Bronchial epithelial cell (primary cell): ENCODE measurements at places on chromosomes 5 and 9.

- DNase-seq: peak; percentile 33
These were observed 187.1 kb upstream of the BRINP1 start for GRCh38 chr9:119556129-119556875.

DNA sequence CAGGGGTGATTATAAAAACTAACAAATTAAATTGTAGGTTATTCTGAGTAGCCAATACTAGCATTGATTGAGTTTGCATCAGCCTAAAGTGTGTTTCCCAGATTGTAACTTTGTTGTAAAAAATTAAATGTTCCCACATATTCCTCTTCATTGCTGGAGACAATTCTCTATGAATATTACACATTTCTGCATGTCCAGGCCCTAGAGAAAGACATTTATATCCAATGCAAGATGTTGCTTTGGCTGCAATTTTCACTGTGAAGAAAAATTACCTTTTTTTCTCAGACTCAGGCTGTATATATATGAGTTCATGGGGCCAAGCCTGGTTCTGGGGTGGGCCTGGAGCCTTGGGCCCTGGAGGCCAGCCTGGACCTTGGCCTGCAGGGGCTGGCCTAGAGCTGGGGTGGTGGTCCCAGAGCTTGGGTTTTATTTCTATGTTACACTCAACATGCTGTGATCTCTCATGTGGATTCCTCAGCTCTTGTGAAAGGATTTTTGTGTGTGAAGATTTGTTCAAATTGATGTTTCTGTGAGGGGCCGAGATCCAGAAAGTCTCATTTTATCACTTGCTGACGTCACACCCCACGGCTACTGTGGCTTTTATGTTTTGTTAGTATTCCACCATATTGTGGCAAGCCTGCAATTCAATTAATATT is 232.5 kb downstream of the SPATA31A1 start:
- no peak for DNase-seq

- no peak for DNase-seq
These were observed 30.7 kb downstream of the TSTD2 start for GRCh38 chr9:97602430-97602829.

- DNase-seq: no peak
These were observed 164.0 kb downstream of the GHR start for GRCh38 chr5:42587096-42587723.

- DNase-seq: peak; percentile 38
These were observed 2.3 kb upstream of the HK3 start for GRCh38 chr5:176901260-176902101.

DNA sequence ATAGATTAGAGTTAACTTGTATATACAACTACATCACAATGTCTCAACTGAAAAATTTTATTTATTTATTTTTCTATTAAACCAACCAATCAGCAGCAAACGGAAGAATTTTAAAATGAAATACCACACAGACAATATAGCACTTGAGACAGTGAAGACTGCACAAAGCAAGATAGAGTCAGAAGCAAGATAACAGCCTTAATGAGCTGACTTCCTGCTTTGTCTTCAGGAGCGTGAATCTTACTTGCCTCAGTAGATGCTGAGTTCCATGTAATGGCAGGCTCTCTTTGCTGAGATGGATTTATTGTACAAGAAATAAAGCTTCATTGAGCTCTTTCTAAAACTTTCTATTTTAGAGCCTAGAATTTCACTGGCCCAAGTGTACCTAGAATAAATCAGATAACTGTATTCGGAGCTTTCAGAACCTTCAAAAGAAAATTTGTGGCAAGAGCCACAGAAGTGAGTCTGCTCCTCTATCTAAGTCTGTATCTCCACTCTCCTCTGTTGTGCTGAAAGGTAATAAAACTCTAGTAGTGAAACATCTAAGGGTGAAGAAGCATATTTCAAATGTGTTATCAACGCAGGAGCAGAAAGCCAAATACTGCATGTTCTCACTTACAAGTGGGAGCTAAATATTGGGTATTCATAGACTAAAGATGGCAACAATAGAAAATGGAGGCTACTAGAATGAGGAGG is 83.3 kb upstream of the ANKRD55 start:
- DNase-seq: no peak

GRCh38 chr9:108283696-108284095 is 572.1 kb downstream of the ACTL7B start:
- DNase-seq: no peak

DNA sequence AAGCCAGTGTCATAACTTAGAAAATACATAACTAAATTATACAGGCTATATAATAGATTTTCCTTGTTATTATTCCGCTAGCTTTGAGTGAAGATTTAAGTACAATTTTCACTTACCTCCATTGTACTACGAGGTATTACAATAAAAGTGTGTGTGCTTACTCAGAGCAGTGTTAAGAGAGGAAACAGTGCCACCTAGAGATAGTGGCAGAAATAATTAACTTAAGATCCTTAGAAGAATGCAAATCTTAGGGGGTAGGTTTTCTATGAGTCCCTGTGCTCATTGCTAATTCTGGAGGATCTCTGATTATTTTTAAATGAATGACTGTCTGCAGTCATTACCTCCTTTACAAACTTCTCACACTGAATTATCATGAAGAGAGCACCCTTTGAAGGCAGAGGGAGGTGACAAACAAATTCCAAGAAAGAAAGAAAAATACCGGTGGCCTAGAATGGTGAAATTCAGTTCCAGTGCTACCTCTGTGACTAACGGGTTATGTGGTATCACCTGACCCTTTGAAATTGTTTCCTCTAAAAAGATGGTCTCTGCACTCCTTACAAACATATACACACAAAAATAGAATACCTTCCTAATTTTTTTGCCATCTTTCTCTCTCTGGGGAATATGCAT is 379.8 kb downstream of the TRIM36 start:
- DNase-seq: peak; percentile 42

GRCh38 chr9:115747731-115748130 is 405.9 kb upstream of the PAPPA start:
- DNase-seq: no peak

DNA sequence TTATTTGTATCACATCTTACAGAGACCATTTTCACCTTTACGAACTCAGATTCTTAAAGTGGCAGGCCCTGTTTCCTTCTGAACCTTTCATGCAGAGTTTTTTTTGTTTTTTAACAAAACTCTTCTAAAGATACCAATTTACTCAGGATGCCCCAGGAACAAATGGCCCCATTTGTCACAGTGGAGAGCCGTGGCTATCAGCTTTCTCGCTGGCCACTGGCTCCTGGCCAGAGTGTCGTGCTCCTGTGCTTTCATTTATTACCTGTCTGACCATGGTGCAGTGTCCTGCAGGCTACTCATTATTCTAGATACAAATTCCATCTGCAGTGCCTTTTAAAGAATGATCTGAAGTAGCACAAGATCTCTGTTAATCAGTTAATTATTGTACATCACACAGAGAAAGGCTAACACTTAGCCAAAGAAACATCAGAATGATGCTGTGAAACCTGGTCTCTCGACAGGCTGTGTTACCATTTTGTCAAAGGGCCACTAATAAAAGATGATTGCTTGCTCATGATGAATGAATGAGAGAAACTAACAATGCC is 27.8 kb downstream of the ADRA1B start:
- DNase-seq: no peak

DNA sequence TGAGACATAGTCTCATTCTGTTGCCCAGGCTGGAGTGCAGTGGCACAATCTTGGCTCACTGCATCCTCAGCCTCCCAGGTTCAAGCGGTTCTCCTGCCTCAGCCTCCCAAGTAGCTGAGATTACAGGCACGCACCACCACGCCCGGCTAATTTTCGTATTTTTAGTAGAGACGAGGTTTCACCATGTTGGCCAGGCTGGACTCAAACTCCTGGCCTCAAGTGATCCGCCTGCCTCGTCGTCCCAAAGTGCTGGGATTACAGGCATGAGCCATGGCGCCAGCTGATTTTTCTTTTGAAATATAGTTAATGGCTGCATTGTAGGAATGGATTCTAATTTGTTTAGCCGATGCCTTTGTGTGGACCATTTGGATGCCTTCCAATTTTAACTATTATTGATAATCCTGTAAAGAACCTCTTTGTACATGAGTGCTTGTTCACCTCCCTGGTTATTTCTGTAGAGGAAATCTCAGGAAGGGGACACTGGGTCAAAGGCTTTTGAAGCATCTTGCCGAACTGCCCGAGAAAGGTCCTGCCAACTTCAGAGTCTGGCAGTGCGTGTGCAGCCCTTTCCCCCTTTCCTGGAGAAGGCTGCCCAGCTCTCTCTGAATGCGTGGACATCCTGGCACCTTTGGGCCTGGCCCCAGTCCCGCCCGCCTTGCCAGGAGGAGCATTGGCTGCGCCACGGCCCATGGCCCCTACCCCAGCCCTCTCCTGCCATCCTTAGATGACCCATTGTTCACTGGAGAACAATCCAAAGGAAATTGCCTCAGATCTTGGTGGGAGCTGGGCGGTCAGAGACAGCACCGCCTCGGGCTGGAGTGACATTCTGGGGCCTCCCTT is 8.9 kb upstream of the NUP214 start:
- no peak for DNase-seq

- DNase-seq: no peak
These were observed 174.0 kb upstream of the SNX2 start for GRCh38 chr5:122600924-122601323.

DNA sequence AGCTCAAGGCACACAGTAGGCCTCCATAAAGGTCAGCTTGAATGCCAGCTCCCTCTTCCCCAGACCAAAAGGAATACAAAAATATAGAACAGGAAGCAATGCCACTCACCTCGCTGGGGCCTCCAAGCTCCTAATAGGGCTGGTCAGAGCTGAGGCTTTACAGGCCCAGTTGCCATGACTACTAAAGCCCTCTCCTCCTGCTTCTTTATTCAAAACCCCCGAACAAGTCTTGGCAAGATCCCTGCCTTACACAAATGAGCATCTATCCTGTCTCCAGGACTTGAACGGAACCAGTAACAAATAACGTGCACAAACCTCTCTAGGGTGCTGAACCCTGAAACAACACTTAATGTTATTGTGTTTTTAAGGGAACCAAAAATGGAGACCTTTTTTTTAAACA is 136.3 kb downstream of the SIL1 start:
- peak; percentile 12 for DNase-seq

GRCh38 chr9:77829420-77829819 is 181.3 kb upstream of the GNA14 start:
- no peak for DNase-seq

DNA sequence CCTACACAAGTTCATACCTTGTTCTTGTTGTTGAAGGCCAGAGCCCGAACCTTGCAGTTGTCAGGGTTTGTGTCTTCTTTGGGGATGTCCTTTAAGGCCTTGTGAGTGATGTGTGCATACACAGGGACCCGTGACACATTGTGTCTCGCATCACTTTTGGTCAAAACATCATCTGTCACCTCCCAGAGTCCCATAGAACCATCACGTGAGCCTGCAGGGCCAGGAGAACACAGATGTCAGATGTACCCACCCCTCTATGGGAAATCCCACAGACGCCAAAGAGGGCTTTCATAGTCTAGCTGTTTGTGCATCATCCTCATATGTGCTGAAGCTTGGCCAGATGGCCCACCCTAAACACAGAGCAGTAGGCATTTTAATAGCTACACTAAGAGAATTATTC is 28.2 kb downstream of the DCAF12 start:
- no peak for DNase-seq

DNA sequence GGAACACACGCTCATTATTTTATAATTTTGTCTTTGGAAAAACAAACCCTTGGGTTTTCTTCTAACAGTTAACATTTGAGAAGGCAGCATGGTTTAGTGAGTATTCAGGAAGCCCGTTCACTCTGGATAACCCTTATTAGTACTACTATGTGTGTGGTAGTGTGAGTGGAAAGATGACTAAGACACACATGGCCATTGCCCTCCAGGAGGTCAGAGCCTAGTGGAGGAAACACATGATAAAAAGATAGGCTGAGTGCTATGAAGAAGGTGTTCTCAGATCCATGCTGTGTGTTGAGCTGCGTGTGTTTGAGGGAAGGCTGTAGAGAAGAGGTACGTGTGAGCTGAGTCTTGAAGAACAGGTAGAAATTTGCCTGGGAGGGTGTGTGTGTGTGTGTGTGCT is 8.4 kb downstream of the C5orf47 start:
- DNase-seq: no peak

- no peak for DNase-seq
These were observed 563.0 kb upstream of the KLF4 start for GRCh38 chr9:108052431-108053080.

DNA sequence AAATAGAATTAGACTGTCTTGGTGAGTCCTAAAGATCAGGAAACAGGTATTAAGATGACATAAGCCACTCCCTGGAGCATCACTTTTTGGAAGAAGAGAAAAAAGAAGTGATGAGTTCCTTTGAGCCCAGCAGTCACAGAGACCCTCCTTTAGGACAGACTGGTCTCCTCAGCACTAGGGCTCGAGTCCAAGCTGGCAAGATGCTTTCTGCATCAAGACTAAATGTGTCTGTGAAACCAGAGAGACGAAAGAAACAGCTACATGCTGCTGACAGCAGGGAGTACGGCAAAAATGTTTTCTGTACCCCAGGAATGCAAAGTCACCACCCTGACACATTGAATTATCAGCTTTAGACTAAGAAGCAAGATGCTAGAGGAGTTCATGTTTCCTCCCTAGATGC is 184.5 kb downstream of the CRB2 start:
- DNase-seq: no peak

DNA sequence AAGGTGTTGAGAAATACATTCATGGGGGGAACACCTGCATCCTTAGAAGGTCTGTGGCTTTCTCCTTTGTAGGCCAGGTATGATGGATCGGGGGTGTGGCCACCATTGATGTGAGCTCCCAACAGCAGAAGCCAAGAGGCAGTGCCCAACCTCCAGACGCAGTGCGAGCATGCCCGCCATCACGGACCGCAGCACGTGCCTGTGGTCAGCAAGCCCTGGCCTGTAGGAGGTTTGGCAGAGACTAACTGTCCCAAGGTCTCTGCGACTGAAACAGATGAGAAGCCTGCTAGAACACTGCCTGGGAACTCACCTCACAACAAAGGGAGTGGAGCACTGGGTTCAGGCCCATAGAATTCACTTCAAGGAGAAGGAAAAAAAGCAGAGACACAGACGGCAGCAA is 31.9 kb upstream of the ZNF354A start:
- peak; percentile 35 for DNase-seq

- DNase-seq: peak; percentile 76
These were observed 231.4 kb downstream of the NR2F1-AS1 start for GRCh38 chr5:93349613-93350012.

DNA sequence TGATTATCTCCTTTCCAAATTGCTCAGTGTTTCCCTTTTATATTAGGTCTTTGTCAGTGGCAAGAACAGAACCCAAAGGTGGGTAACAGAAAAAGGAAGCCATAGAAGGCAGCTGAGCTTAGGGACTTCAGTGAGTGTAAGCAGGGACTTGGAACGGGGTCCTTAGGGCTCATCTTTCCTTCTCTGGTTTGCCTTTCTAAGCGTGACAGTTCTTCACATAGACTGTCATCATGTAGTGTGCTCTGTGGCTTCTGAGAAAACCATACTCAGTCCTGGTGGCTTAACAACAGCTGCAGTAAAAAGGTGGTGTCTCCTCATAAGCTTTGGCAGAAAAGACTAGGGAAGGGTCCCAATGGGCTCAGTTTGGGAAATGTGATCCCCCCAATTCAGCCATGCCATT is 108.8 kb downstream of the SLC12A2 start:
- DNase-seq: no peak
